ENCODE measurements at places on chromosomes 2 and 18.

GRCh38 chr2:107364361-107364950 lies 462.2 kb upstream of the RGPD4 start:
- DNase-seq: no peak

DNA sequence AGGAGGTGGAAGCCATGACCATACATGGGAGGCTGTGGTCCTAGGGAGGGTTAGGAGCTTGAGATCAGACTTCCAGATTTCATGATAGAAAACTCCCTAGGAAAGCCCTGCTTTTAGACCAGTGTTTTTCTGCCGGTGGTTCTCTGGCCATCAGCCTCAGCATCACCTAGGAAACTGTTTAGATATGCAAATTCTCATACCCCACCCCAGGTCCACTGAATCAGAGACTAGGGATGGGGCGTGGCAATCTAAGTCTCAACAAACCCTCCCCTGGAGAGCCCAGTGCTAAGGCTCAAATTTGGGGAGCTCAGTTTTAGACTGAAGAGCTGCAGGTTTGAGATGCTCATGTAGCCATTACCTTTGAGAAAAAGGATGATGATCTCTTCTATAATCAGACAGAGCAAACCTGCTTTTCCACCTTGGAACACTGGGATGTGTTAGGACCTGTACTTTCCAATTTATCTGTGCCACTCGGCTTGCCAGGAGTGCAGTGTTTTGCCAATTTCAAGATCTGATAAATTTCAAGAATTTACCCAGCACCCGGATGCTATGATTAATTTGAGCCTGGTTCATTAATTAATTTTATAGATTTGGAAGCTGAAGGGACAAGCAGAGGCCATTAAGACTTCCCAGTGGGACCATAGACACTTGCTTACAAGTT lies 31.5 kb upstream of the LYPD6B start:
- no peak for DNase-seq

- no peak for DNase-seq
These were observed 228.6 kb downstream of the SETBP1 start for GRCh38 chr18:44909191-44909719.

DNA sequence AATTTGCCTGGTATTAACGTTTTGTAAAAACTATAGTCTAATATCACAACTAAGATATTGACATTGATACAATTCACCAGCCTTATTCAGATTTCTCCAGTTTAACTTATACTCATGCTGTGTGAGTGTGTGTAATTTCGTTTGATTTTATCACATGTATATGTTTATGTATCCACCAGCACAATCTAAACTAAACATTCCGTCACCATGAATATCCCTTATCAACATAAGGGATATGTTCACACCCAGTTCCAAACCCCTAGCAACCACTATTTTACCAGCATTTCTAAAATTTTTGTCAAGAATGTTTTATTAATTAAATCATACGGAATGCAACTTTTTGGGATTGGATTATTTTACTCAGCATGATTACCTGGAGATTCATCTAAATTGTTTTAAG lies 450.3 kb downstream of the FBXO15 start:
- no peak for DNase-seq

- DNase-seq: no peak
These were observed 220.8 kb downstream of the SH3RF3 start for GRCh38 chr2:109349503-109350465.

DNA sequence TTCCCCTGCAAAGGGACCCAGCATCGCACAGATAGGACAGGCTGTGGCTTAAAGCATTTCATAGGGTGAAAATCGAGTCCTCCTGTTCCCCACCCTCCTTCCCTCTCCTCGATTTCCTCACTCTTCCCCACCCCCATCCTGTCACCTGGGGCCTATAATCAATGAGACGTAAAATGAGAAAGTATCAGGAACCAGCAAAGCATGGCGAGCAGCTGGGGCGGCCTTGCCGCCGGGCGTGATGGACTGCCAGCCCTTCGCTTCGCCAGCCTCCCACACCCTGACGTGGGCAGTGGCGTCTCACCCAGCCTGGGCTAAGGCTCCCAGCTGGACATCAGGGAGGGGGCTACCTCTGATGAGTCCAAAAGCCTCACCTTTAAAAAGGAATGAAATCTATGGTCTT lies 11.1 kb downstream of the SLC30A3 start:
- DNase-seq: no peak

- DNase-seq: no peak
These were observed 18.9 kb downstream of the PIK3C3 start for GRCh38 chr18:41973983-41974382.

- DNase-seq: no peak
These were observed 91.1 kb downstream of the INHBB start for GRCh38 chr2:120436885-120437603.

DNA sequence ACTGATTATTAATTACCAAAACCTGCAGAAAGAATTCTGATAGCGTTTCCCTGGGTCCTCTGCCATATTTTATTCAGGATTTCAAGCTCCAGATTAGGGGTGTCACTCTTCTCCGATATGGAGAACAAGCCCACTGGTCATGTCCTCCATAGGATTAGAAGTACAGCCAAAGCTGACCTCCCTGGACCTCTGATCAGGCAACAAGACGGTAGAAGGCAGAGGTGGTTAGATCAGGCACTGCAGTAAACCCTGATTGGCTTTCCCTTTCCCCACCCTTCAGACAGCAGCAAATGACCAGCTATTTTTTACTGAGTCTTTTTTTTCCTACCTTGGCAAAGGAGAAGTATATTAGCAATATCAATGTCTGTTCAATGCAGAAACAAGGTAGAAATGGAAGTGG lies 37.7 kb downstream of the SPC25 start:
- DNase-seq: no peak

DNA sequence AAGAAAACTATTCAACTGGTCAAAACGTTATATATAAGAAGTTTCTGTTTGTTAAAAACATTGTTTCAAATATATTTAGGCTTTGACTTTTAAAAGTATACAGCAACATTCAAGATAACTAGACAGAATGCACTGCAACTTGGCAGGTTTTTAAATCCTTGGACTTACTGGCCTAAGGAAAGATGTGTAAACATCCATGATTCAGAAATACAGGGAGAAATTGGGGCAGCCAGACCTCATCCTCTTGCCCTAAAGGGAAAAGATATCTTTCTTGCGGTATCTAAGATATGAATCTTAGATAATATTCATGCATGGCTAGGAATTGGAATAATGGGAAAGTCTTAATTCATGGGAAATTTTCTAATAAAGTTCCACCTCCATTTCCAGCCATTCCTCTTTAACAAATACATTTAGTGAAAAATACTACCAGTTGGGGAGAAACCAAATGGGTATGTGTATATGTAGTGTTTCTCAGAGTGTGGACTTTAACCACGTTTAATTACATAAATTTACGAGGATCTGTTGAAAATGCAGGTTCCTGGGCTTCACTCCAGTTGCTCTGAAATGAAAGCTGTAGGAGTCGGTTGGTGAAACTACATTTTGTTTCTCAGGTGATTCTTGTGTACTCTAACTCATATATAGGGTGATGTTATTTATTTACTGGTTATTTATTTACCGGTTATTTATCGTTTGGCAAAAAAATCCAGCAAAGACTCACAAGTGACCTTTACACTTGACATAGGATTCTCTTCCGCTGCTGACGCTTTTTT lies 587 bp upstream of the TANK start:
- DNase-seq: no peak

DNA sequence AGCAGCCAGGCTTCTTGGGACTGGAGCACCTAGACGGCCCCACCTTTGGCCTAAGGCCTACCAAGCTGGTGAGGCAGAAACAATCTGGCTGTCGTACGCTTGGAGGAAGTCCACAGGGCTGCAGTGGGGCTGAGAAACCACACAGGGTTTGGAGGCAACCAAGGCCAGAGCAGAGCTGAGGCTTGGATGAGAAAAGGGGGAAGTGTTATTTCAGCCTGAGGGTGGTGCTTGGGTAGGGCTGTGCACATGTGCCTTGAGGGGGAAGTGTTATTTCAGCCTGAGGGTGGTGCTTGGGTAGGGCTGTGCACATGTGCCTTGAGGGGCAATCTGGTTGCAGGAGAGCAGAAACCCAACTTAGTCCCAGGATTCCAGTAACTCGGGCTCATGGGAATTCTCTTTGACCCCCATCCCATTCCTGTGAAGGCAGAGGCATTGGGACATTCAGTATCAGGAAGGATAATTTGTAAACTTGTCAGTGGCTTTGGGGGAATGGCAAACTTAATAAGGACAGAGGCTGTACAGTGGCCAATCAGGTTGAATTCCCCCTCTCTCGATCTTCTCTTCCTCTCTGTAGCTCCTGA lies 971 bp upstream of the FBXO41 start:
- DNase-seq: no peak

DNA sequence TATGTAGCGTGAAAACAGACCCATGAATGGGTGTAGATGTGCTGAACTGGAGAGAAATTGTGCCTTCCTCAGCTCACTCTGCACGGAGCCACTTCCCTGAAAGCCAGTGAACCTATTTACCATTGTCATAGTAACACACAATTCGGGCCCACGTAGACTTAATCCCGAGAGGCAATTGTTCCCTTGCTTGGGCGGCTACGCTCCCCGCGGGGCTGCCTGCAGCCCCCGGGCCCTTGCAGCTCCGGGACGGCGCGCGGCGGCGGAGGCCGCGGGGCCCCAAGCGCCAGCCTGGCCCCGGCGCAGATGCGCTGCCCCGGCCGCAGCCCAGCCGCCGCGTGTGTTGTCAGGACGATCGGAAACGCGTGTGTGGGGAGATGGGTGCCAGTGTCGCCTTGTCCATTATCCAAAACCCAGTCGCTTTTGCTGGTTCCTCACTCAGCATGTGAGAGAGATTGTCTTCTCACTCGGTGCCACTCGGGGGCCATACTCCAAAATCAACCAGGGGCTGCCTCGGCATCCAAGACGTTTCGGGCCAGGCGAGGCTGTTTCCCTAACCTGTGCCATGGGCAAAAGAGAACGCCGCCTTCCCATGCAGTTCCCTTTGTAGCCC lies 17.9 kb upstream of the LRRTM1 start:
- DNase-seq: no peak

DNA sequence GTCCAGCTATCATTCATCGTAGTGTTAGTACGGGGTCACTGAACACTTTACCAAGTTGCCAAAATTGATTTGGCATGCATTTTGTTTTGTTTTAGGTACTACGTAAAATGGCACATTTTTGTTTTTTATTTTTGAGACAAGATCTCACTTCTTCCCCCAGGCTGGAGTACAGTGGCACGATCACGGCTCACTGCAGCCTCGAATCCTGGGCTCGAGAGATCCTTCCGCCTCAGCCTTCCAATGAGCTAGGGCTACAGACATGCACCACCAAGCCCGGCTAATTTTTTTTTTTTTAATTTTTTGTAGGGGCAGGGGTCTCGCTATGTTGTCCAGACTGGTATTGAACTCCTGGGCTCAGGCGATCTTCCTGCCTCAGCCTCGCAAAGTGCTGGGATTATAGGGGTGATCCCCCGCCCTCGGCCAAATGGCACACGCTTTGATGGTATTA lies 786 bp downstream of the TAF1B start:
- DNase-seq: no peak
